ENCODE measurements at places on chromosomes 11 and 22.

DNA sequence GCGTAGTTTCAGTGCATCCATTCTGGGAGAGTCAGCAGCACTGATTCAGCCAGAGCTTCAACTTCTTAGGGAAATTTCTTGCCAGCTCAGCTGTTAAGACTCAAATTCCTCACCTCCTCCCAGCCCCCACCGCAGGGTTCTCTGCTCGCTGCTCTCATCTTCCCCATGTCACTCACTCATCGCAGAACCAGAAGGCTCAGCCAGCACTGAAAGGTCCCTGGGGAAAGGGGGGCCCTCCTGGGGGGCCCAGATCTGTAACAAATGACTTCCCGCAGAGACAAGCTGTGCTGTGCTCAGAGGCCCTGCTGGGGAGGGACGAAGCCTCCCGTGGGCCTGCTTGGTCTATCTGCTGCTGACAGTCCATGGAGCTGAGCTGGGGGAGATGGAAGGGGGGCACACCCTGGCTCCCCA is 220.6 kb downstream of the NTM start:
- DNase-seq, result no peak

DNA sequence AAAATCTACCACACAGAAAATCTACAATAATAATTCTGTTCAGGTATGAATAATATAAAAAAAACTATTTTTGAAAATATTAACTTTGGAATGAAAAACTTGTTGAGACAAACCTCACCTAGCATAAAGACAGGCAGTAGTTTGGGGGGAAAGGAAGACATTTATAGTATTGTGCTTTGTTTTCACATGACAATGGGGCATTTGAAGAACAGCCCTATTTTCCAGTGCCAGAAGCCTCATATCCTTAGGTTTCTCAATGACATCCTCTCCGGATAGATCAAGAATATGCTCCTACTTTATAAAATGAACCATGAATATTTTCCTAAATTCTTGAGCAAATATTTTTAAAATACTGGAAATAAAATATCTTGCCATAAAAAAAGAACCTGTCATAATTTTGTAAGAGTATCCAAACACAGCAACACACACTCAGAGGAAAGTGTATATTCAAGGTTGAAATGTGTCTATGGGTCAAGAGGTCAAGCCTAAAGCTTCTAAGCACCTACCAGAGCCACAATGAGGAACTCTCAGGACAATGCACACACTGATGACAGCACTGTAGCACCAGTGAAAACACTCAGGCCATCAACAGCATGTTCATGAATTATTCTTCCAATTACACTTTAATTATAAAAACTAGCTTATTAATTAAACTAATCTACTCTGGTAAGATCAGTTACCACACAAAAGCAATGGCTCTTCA is 68.7 kb downstream of the MRTFA start:
- DNase-seq, result no peak

- DNase-seq, result no peak
These were observed 16.6 kb upstream of the EFCAB6 start for GRCh38 chr22:43828725-43828997.

- no peak for DNase-seq
These were observed 25.2 kb downstream of the GRAP2 start for GRCh38 chr22:39925909-39926679.

GRCh38 chr11:70456921-70457532 is 58.7 kb downstream of the CTTN start:
- DNase-seq, result peak; percentile 49

DNA sequence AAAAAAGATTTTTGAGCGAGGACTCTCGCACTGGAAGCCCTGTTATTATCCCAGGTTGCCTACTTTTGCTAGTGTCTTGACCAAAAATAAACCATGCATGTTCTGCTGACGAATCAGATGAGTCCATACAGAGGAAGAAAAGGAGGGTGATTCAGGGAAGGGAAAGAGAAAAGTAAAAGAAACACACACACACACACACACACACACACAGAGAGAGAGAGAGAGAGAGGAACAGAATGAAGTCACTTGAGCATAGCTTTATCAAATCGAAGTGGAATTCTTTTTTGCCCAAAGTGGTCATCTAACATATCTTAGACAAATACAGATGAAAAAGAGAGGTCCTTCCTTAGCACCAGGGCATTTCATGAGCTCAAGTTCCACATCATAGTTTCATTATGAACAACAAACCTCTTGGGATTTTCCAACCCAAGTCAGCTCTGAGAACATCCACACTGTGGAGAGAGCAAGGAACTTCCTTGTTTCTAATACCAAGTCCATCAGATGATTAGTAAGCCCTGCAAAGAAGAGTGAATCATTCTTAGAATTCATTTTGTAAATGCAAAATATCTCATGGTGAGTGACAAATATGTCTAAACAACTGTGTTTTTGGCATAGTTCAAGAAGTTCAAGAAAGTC is 7.7 kb upstream of the MMP12 start:
- DNase-seq, result no peak

DNA sequence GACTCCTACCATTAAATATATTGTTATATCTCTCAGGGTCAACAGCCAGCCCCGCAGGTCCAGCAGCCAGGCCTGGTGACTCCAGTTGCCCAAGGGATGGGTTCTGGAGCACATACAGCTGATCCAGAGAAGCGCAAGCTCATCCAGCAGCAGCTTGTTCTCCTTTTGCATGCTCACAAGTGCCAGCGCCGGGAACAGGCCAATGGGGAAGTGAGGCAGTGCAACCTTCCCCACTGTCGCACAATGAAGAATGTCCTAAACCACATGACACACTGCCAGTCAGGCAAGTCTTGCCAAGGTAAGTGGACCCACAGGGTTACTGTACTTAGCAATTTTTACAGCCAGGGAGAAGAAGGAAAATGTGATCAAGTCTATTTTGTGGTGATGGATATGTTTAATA is 35.1 kb downstream of the EP300 start:
- DNase-seq, result no peak

- DNase-seq, result no peak
These were observed 95.3 kb upstream of the FGF3 start for GRCh38 chr11:69914286-69915150.

DNA sequence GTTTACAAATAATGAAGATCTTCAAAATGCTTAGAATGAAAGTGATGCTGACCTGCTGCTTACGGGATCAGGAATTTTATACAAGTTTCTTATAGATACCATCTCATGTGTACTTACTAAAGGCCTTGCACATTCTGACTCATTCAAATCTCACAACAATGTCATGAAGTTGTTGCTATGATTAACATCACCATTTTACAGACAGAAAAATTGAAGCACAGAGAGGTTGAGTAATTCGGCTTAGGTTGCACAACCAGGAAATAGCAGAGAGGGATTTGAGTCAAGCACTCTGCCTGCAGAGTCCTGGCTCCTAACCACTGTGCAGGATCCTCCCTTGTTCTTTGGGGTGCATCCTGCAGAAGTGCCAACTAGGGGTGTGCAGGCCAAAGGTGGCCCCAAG is 471.9 kb downstream of the MIAT start:
- no peak for DNase-seq

DNA sequence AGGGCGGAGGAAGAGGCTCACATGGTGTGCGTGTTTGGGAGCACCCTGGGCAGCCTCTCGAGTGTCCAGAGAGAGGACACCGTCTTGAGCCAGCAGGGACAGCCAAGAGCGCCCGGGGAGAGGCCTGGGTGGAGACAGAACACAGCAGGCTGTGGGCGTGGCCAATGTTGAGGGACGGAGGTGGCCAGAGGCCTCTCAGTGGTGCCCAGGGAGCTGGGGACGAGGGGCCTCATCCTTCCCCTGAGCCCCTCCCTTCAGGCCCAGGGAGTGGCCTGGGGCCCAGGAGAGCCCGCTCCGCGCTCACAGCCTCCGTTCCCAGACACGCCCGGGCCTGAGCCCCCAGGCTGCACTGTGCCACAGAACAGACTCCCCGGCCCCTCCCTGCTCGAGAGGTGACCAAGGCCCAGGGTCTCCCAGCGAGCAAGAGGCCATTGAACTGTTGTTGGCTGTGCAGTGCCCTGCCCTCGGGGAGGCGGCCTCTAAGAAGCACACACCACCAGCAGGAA is 48.4 kb downstream of the CDKN1C start:
- DNase-seq, result no peak

GRCh38 chr11:113131036-113131775 is 170.0 kb downstream of the NCAM1 start:
- DNase-seq, result no peak

- DNase-seq, result peak; percentile 95
These were observed 9.6 kb upstream of the C1QTNF6 start for GRCh38 chr22:37197451-37198257.

DNA sequence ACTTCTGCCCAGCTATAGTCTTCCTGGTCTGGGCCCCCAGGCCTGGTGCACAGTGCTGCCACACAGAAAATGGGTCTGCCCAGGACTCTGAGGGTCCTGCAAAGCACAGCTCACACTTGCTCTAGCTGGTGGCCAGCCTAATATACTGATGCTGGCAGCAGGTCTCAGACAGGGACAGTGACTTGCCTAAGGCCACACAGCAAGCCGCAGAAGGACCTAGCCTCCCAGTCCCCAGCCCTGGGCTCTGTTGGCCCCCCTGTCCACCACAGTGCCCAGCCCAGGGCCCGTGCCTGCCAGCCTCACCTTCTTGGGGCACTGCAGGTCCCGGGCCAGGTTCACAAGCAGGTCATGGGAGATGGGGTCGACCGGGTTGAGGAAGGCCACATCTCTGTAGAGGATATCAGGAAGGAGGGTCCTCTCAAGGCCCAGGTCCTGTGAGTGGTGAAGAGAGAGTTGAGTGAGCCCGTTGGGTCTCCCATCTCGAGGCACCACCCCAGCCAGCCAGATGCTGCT is 3.3 kb downstream of the LRRC75B start:
- no peak for DNase-seq

GRCh38 chr11:124801014-124801413 is 808 bp upstream of the MSANTD2 start:
- no peak for DNase-seq

DNA sequence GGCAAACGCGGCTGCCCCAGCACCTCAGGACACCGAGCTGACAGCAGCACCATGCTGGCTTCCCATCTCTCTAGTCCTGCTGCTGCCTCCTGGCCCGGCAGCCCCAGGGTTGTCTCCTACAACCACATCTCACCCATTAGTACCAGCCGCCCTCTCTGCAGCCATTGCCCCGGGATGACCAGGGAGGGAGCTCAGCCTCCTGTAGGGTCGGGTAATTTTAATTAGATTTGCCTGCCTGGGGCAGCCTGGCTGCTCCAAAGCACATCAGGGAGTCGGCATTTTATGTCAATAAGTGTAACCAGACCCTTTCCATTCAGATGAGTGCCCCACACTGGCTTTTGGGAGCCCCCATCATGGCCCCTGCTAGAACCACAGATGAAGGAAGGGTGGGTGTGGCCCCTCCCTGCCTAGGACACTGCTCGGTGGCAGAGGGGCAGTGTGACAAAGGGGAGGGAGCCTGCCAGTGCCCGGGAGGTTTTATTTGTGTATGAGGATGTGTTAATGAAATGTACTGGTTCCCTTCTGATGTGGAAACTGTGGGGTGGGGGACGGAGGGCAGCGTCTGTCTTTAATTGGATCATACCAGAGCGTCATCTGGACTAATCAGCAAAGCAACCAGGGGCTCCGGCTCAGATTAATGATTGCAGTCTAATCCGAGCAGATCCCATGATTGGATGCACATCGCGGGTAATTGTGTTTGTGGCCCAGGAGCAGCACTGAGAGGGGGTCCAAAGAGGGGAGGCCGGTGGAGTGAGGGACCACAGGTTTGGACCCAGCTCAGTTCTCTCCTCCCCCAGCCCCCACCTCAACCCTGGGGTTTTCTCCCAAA is 125.3 kb downstream of the FEZ1 start:
- DNase-seq, result no peak

DNA sequence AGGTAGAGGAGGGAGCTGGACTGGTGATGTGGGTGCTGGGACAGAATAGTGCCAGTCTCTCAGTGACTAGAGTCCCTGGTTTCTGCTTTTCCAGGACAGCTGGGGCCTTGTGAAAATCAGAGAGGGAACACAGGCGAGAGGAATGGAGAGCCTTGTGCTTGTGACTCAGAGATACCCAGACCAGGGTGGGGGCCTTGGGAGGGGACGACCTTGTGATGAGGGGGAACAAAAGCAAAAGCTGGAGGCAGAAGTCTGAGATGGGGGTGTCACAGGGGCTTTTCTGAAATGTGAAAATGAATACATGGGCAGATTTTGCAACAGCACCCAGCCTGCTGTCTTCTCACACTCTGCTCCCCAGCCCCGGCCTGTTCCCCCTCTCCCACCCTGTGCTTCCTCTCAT is 3.4 kb upstream of the NR1H3 start:
- no peak for DNase-seq

- DNase-seq, result peak; percentile 60
These were observed 7.5 kb downstream of the ELMOD1 start for GRCh38 chr11:107598225-107599139.

GRCh38 chr11:91912322-91912721 is 312.3 kb upstream of the FAT3 start:
- DNase-seq, result no peak

DNA sequence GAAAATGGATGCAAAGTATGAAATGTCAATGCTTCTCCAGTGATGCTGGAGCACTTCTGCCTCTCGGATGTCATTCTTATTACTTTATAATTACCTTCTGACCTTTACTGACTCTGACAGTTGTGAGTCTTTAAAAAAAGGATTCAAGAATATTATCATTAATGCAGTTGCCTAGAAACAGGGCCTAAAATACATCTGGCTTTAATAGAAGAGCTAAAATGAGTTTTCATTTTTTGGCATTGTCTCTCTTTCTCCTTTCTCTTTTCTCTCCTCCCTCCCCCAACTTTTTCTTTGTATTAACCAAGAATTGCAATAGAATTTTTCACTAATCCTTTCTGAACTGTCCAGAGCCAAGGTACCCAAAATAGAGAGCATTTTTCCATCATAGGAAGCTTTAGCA is 45.9 kb downstream of the FDX1 start:
- no peak for DNase-seq

GRCh38 chr22:25698978-25699377 is 43.0 kb upstream of the MYO18B start:
- DNase-seq, result no peak

DNA sequence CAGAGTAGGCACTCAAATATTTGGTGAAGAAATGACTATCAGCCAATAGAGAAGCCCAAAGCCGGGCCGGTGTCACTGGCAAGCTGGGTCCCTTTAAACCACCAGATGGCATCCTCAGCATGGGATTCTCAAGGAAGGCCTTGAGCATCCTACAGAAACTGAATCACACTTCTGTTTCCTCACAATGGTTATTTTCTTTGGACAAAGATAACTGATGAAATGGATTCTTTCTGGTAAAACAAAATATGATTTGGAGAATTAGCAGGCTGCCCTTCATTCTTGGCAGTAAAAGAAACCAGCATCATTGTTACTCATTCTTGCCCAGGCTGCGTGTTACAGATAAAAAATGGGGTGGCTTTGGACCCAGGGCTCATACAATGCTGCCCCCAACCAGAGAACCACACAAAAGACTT is 30.3 kb upstream of the ASPHD2 start:
- DNase-seq, result peak; percentile 65

All from RPMI8226 (cell line).